ENCODE measurements at places on chromosomes 1 and 21.

DNA sequence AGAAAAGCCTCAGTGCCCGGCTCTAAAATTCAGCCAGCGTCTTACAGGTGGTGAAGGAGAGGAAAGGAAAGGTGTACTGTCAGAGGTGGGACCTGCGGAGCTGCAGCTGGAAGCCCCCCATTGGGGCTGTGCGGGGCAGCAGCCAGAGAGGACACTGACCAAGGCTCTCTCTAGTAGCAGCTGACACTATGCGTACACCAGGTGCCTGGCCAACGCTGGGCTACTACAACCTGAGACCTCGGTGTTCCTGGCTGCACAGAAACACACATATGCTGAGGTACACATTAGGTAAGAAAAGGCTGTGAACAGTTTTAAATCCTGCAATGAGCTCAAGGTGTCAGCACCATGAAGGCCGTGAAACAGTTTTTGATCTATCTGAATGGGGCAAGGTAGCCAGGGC is 55.5 kb upstream of the EDN2 start:
- DNase-seq, result no peak

GRCh38 chr1:108075055-108075454 is 110.1 kb upstream of the VAV3 start:
- no peak for DNase-seq

- DNase-seq, result no peak
Measured at GRCh38 chr1:45400049-45400448, 59.8 kb upstream of the MUTYH start.

DNA sequence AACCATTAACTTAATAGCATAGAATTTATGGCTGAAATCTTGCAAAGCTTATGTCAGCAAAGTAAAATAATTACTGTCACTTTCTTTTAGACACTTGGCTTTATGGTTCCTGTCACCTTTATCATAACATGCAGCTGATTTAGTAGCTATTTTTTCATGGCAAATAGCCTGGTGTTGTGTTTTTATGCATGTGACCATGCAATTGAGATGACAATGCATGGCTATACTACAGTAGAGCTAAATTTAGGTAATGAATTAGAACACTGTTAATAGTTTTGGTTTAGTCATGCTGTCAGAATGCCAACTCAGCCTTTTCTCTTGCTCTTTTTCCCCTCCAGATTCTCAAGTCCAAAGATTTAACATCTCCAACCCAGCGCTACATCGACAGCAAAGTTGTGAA is 88.6 kb downstream of the TGFB2 start:
- DNase-seq, result no peak

- no peak for DNase-seq
Measured at GRCh38 chr1:9639227-9639626, 12.3 kb upstream of the PIK3CD start.

- no peak for DNase-seq
Measured at GRCh38 chr1:178121883-178122282, 28.0 kb downstream of the RASAL2 start.

DNA sequence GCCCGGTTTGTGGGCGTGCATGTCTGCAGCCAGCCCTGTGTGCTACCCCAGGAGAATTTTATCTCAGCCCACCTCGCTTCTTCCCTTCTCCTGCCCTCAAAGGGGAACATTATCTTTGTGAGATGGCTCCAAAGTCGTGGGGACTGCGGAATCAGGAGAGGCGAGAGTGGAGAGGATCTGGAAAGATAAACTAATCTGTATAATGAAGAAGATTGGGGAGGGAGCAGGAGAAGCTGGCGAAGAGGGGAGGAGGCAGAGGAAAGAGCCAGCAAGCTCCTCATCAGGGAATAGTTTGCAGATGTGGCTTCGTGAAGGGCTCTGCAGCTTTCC is 310.3 kb downstream of the MATN1 start:
- no peak for DNase-seq

DNA sequence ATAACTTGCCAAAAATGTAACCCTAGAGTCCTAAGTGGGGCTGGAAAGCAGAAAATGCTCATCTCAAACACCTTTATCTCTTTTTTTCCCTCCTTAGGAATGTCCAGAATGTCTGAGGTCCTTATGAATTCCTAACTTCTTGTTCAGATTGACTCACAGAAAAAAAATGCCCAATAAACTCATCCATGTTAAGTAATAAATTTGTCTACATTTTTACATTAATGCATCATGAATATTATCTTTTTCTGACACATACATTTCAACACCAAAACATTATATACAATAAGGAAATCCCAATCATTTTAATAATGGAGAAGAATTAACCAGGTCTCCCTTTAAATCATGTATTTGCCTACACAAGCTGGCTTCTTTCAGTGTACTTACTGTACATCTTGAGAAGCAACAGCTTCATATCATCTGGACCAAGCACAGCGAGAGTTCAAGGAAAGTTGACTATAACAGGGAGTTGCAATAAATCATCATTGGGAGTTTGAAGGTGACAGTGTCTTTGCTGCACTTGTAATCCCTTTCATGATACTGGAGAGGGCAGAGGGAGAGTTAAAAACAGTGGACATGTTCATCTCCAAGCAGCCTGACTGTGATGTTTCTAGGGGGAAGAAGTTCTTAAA is 565.2 kb downstream of the LTN1 start:
- DNase-seq, result no peak

DNA sequence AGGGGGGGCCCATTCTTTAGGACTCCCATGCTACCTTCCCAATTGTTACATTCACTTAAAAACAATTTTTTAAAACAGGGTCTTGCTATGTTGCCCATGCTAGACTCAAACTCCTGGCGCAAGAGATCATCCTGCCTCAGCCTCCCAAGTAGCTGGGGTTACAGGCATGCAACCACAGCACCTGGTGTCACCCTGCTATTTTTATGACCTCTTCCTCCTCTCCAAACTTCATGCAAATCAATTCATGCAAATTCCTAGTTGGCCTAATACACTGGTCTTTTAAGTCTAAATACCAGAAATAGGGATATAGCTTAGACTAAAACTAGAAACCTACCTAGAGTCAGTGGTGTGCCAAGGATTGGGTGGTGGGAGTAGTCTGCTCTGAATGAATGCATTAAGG is 30.1 kb downstream of the CDKN2C start:
- no peak for DNase-seq

Measured in thoracic aorta (tissue), 2 donors.